Activated effector memory CD4-positive, alpha-beta T cell treated with Interleukin-2 at 50 U/mL for 16 hours (primary cell): ENCODE measurements at places on chromosomes 7 and 10.

GRCh38 chr10:101840102-101840684, 3.4 kb downstream of the KCNIP2 start:
- DNase-seq = no peak

GRCh38 chr7:30533886-30534285, 29.3 kb upstream of the GGCT start:
- DNase-seq = no peak

DNA sequence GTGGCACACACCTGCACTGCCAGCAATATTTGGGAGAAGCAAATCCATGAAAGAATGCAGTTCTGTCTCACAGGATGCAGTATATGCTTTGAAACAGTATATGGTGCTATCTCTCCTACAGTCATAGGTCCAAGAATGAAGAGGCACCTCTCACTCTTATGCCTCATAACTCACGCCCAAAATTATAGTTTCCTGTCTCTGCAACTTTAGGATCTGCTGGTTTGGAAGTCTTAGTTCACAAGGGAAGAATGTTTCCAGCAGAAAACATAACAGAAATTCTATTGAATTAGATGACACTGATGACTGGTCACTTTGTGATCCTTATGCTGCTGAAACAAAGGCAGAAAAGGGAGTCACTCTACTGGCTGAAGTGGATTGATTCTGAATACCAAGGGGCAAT, 5.7 kb downstream of the C10orf67 start:
- DNase-seq = no peak

GRCh38 chr7:104185346-104185745, 22.5 kb downstream of the ORC5 start:
- DNase-seq = no peak

- DNase-seq = no peak
These were observed 151.9 kb downstream of the NEURL1 start for GRCh38 chr10:103645141-103646054.
